ENCODE measurements at places on chromosomes 1 and 21.

GRCh38 chr21:15192243-15192642 lies 127.4 kb upstream of the NRIP1 start:
- DNase-seq = no peak

DNA sequence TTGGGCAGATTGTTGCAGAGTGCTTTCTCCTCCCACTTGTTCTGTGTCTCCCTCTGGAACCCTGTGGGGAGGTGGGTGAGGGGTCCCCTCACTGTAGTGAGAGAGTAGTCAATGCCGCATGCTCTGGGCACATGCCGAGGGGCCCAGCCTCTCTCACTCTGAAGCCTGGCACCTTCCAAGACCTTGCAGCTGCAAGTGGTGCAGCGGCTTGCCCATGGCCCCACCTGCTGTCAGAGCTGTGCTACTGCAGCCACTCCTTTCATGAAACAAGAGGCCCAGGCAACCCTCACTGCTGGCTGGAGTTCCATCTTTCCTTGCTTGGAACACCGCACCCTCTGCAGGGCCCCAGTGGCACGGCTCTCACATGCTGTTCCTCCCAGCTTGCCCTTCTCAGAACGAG lies 58.4 kb upstream of the COL6A1 start:
- DNase-seq = peak; percentile 66

DNA sequence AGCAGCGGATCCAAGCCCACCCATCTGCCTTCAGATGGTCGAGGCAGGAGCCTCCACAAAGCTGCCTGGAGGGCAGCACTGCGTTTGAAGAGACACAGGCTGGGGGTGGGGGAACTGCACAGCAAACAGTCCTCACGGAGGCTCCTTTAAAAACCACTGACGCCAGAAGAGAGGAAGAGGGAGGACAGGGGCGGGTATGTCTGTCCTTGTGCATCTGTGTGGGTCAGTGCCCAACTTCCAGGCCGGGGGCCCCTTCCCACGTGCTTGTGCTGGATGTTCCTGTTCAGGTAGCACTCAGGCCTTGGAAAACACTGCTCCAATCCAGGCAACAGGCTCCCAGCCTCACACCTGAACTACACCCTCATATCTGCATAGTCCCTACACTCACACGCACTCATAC lies 7.7 kb downstream of the AHDC1 start:
- no peak for DNase-seq

DNA sequence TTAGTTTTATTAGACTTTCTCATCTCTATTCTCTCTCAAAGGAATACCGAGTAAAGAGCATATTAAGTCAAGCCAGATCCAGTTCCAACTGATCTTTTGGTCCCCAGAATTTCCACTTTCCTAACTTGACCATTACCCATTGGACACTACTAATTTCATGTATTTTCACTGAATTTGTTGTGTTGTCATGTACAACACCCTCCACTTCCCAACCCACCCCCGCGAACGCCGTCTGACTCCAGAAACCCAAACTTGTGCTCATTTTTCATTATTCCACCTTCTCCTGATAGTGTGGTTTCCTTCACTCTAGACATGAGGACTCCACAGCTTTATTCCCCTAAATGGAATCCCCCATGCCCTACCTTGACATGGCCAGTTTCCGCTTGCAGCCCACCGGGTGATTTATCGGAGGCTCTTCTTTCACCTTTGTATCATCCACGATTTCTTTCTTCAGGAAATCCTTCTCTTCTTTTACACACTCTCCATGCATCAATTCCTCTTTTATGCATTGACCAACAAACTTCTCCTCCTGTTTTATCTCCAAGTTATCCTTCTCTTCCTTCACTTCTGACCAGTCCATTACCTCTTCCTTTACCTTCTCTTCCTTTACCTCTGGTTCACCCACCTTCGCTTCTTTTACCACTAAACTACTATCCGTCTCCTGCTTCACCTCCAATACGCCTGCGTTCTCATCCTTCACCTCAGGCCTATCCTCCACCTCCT lies 805 bp downstream of the ZNHIT6 start:
- no peak for DNase-seq

DNA sequence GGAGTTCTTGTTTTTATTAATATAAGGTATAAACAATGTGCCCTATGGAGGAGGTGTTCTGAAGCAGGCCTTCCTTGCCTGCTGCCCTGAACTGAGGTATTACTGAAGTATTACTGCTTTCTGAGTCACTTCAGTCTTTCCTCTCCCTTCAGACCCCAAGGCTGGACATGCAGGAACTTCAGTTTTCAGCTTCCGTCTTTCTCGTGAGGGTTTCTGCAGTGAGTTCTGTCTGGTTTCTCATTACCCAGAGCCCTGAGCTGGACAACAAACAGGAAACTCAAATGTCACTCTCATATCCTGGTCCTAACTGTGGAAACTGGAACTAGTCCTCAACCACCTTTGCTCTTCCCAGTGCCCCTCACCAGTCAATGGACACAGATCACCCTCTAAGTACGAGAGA lies 46.8 kb downstream of the ELAVL4 start:
- DNase-seq = no peak

DNA sequence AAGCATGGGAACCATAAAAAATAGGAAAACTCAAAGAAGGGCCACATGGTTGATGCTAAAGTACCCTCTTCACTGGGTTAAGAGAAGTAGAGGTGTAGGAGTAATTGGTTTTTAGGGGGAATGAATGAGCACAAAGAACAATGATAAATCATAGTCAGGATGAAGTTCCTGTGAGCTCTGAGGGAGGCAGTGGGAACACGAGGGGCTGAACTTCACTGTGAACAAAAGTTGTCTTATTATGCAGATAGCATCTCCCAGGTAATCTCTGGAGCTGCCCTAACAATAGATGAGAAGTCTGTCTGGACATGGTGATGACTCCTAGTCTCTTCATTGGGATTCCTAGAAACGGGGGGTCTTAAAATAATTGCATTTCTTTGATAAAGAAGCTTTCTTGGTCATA lies 127.9 kb downstream of the DNM3 start:
- no peak for DNase-seq

Measured in fibroblast of skin of back (primary cell).